ENCODE measurements at places on chromosomes 3 and 15.

- DNase-seq = no peak
Measured at GRCh38 chr3:157094751-157095480, 65.0 kb downstream of the CCNL1 start.

DNA sequence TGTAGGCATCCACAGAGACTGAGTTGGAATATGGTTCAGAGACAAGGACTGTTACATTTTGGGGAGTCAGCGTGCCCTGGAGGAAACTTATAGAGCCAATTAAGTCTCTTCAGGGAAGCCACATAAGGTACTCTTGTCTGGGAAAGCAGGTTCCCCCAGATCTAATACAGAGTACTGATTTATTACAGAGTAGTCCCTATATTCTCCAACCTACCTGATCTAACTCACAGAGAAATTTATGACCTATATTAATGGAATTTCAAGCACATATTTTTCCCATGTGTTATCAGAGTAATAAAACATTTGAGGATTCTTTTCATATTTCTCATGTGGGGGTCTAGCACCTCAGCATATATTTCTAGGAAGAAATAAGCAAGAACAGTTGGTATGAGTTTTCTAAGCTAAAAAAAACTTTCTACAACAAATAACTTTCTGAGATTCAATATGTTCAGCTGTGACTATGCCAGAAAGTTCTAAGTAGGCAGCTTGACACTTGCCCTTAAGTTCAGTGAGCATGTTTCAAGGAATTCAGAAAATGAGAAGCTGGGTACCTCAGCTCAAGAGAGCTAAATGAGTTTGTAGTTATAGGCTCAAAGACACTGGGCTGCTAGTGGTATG is 75.3 kb upstream of the COL8A1 start:
- DNase-seq = no peak

DNA sequence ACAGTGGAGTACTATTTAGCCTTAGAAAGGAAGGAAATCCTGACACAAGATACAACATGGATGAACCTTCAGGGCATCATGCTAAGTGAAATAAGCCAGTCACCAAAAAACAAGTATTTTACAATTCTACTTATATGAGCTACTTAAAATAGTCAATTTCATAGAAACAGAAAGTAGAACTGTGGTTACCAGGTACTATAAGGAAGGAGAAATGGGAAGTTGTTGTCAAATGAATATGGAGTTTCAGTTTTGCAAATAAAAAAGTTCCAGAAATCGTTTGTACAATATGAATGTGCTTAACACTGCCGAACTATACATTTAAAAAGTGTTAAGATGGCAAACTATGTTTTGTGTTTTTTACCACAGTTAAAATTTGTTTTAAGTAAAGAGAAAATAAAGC is 26.8 kb downstream of the TRANK1 start:
- no peak for DNase-seq

GRCh38 chr3:58008141-58009025 is at the start of gene FLNB:
FLNB (plus strand) TSS chr3:58008422; CDS start chr3:58008565, 143 bp downstream.
- peak; percentile 93 for DNase-seq

DNA sequence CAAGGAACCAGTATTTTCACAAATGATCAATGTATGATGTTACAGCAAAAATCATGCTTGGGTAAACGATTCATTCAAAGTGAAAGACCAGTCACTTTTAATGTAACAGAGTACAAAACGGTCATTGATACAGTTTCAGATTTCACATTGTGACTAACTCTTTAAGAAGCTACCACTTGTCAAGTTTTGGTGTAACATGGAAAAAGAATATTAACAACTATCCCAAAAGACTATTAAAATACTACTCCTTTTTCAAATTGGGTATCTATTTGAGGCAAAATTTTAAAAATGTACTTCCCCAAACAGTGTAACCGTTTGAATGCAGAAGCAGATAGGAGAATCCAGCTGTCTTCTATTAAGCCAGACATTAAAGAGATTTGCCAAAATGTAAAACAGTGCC is 31.7 kb downstream of the AKAP13 start:
- no peak for DNase-seq

GRCh38 chr15:58773024-58773423 is 1.9 kb downstream of the MINDY2 start:
- DNase-seq = no peak

DNA sequence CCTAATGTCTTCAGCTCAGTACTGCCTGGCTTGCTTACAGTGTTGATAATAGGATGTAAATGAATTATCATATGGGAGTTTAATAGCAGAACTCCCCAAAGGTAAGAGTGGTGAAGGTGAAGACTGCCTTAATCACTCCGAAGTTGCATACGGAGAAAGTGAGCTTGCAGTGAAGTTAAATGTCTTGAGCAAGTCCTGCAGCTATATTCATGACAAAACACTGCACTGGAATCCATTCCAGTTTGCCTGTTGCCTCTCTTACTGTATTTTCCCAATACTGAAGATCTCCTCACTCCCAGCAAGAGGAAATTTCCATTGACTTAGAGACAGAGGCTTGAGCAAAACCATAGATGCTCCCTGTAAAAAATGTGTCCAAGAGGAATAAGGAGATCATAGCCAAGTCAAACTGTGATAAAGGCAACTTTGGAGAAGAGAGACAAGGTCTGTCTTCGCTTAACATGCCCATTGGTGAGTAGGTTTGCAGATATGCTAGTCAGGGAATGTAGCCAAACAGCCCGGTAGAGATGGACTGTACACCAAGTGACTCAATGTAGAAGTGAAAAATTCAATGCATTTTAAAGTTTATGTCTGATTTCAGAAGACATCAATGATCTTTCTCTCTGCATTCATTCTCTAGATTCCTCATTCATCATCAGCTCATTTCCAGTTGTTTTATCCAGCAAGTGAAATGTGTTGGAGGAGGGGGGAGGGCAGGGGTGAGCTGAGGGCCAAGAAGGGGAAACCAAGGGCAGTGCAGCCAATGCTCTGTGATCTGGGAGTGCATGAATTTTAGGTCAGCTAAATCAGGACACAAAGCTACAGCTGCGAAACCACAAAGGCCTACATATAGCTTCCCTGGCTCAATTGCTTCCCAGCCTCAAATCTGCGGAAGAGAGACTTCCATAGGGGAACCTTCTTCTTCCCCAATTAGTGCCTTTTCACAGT is 667.1 kb upstream of the NR2F2 start:
- DNase-seq = no peak

DNA sequence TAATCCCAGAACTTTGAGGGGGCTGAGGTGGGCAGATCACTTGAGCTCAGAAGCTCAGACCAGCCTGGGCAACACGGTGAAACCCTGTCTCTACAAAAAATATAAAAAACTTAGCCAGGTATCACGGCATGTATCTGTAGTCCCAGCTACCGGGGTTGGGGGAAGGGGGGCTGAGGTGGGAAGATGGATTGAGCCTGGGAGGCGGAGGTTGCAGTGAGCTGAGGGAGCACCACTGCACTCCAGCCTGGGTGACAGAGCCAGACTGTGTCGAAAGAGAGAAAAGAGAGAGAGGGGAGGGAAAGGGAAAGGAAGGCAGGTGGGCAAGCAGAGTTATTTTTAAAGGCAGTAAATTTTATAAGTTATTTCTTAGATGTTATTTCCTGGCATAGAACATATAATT is 368.1 kb downstream of the ULK4 start:
- no peak for DNase-seq

Measured in endothelial cell (in vitro differentiated cells).